ENCODE measurements at places on chromosomes 1 and 21.

GRCh38 chr1:68103884-68104554, 53.6 kb upstream of the DIRAS3 start:
- no peak for DNase-seq

DNA sequence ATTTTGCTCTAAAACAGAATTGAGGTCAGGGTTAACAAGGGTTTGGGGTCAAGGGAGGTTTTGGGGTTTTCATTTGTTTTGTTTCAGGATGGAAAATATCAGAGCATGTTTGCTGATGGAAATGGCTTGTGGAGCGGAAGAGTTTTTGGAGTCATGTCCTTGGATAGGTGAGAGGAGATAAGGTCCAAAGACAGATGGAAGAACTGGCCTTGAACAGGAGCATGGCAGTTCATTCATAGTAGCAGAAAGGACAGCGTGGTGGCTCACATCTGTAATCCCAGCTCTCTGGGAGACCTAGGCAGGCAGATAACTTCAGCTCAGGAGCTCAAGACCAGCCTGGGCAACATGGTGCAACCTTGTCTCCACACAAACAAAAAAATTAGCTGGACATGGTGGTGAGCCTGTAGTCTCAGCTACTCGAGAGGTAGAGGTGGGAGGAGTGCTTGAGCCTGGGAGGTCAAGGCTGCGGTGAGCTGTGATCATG, 65.1 kb downstream of the MAB21L3 start:
- no peak for DNase-seq

- DNase-seq: no peak
These were observed 320.3 kb upstream of the VAMP3 start for GRCh38 chr1:7450838-7451237.

GRCh38 chr1:181010789-181011188, 11.9 kb downstream of the STX6 start:
- DNase-seq: no peak

GRCh38 chr1:41724248-41724647, 194.5 kb downstream of the HIVEP3 start:
- DNase-seq: no peak

DNA sequence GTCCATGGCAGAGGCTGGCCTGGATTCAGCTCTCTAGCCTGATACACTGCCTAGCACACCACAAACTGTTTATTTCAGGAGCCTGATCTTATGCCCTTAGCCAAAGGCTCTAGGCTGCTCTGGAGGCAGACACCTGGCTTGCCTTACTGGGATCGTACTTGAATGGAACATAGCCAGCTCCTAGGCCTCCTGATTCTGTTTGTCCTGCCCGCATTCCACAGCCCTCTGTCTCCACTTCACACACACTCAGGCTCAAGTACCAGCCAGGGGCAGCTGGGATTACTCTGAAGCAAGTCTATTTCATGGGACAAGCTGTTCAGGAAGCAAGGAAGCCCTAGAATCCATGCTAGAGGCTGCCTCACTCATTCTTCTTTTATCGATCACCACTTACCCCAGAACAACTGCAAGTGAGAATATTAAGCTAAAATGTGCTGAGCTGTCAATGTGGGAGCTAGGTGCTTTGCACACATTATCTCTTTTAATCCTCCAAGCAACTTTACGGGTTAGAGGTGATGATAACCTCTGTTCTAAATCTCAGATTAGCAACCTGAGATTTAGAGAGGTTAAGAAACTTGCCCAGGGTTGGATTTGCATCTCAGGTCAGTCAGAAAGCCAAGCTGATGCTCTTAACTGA, 31.1 kb upstream of the CYP4B1 start:
- DNase-seq: no peak

DNA sequence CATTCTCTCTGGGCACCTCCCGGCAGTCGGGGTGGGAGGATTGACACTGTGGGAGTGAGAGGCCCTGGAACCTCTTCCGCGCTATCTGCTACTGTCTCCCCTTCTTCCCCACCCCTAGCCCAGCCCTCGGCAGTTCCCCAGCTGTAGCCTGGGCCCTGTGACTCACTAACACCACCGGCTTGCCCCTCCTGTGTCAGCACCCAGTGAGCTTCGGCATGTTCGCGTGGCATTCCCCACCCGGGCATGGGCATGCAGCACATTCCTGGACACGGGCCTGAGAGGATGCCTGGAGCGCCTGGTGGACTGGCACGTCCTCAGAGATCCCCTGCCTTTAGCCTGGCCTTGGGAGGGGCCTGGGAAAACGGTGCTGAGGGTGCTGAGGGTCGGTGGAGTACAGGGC, 1.3 kb downstream of the CDK18 start:
- DNase-seq: peak; percentile 57

DNA sequence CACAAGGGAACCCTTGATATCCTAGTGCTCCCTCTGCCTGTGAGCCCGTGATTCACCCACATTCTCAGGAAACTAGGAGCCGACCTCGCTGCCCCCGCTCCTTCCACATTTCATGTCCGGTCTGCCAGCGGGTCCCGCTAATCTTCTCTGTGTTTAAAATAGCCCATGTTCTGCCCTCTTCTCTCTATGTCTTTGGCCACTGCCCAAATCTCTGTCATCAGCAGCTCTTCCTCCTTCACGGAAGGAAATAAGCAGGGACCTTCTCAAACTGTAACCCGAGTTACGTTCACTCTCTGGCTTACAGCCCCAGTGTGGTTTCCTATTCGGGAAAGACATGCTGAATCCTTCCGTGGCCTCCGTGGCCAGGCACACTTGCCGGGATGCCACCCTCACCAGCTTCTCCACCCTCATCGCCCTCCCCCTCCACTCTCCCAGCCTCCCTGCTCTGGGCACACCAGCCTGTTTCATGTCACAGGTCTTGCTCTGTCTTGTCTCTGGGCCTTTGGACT, 21.1 kb upstream of the UBXN10 start:
- peak; percentile 19 for DNase-seq

GRCh38 chr1:198232940-198233675, 76.3 kb downstream of the NEK7 start:
- no peak for DNase-seq

- no peak for DNase-seq
These were observed 1.2 kb downstream of the B3GALT2 start for GRCh38 chr1:193185211-193185610.

GRCh38 chr21:17858747-17859146, 39.6 kb upstream of the C21orf91 start:
- DNase-seq: peak; percentile 78

GRCh38 chr1:19720174-19720573, 55.5 kb downstream of the HTR6 start:
- DNase-seq: no peak

- no peak for DNase-seq
These were observed 51.7 kb downstream of the SLC37A1 start for GRCh38 chr21:42565206-42565810.

DNA sequence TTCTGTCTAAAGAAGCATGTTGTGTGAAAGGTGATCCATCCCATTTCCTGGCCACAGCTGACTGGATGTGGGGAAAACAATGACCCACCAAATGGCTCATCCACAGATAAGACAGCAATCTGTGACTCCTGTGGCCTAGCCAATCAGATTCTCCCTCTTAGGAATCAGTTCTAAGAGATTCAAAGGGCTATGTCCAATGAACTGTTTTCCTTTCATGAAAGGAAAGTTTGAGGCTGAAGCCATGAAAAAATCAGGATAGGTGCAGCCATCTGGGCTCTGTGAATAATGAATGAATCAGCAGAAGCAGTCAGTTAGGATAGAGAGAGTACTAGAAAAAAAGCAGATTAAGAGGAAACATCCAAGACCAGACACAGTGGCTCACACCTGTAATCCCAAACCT, 164.7 kb downstream of the NRIP1 start:
- no peak for DNase-seq

GRCh38 chr1:194309269-194309668, 1122.9 kb upstream of the B3GALT2 start:
- no peak for DNase-seq

DNA sequence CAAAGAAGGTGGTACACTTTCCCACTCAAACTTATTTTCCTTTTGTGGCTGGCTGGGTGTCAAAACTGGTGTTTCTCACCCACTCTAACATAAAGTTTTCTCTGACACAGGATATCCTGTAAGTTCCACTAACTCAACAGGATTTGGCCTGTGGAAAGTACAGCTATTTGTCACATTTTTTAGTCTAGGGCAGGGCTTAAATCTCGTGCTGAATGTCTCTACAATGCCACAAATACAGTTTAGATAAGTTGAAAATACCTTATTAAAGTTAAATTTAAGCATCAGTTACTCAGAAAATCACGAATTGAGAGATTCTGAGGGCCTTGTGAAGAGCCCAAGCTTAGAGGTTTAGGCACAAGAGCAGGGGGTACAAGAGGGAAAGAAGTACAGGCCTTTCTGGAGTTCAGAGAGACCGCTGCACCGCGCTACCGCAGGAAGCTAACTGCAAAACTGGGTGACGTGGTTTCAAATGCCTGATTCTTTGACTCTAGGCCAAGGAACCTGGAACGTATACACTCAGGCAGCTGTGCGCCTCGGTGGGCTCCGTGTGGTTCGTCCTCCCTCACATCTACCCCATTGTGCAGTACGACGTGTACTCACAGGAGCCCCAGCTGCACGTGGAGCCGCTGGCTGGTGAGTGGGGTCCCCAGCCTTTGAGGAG, 23.4 kb upstream of the PWP2 start:
- DNase-seq: no peak

DNA sequence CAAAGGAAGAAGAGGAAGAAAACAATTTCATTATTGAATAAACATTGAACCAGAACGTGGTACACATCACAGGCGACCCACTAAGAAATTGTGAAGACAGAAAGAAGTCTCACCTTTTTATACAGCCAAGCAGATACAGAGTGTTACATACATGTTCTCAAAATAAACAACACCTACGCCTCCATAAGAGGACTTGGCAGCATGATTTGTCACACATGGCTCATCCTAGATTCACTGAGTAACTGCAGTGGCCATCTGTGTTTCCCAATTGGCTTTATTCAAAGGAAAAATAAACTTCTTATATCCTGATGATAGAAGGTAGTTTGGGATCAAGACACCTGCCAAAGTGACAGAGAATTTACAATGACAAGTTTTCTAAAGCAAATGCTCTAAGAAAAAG, 7.6 kb upstream of the KRTAP19-8 start:
- peak; percentile 11 for DNase-seq

DNA sequence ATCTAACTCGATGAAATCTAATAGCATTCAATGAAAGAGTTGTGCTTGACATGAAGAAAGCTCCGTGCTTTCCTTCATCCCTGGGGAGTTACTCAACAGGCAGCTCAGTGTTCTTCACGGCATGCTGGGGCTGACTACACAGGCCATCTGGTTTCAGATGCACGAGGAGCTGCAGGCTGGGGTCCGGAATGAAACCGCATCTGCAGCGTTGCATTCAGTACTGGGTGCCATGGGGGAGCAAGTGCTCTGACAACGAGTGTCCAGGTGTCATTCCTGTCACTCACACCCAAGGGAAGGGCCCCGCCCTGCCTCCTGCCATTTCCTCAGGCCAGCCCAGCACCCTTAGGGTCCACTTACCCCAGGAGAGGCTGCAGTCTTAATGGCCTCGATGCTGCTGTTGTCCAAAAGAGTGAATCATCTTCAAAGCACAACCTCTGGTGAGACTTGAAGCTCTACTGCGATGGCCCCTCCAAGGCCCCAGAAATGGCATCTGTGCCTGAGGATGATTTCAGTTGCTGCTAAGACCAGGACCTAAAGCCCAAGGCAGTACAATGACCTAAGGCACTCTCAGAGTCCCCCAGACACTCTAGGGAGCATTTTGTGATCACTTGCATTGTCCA, 61.4 kb downstream of the STUM start:
- no peak for DNase-seq

- no peak for DNase-seq
These were observed 1.7 kb upstream of the SFN start for GRCh38 chr1:26861286-26861701.

DNA sequence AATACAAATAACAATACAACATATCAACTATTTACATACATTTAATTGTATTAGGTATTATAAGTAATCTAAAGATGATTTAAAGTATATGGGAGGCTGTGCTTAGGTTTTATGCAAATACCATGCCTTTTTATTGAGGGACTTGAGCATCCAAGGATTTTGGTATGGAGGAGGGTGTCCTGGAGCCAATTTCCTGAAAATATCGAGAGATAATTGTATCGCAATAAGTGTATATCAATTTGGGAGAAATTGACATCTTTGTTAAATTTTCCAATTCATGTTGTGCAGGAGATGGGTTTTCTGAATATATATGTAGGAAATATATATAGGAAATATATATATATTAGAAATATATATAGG, 63.5 kb downstream of the ATP1A1 start:
- DNase-seq: no peak

- no peak for DNase-seq
These were observed 595.0 kb downstream of the NEGR1 start for GRCh38 chr1:71687376-71687775.

GRCh38 chr1:193009501-193009900, 49.7 kb downstream of the UCHL5 start:
- no peak for DNase-seq

- no peak for DNase-seq
These were observed 20.7 kb upstream of the AHCYL1 start for GRCh38 chr1:109963864-109964263.

DNA sequence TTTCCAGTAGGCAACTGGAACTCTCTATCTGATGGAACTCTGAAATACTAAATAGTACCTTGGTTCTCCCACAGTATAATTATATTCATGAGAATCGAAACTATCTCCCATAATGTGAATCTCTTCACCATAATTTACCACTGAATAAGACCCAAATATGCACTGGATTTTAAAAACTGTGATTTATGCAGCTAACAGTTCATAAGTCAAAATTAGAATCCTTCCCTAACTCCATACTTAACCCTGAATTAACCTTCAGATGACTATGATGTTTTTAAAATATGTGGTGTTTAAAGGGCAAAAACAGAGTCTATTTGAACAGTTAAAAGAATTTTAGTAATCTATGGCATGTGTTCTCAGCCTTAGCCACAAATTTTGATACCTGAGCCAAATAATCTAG, 22.9 kb upstream of the SLC44A3 start:
- DNase-seq: no peak

DNA sequence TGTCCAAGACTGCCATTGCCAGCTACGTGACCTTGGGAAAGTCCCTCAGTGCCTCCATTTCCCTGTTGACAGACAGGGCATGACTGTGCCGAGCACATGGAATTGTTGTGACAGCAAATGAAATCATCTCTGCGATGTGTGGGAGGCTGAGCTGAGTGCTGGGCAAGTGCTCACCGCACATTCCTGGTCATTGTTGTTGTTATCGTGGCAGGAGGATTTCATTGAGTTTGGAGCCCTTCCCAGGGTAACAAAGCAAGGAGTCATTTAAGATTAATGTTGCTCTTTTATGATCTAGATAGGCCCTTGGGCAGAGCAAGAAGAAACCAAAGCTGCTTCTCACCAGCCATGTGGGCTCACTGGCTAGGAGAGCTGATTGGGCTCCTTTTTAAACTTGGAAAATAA, 39.6 kb upstream of the ITPKB start:
- DNase-seq: no peak

- DNase-seq: no peak
These were observed 50.7 kb downstream of the WNT9A start for GRCh38 chr1:227896710-227897655.
